ENCODE measurements at places on chromosomes 2 and 18.
A peak's percentile ranks its signal among the peaks of the same experiment; 100 is the strongest.

- DNase-seq, result peak; percentile 45
Observed at GRCh38 chr2:9950521-9951271, 797 bp upstream of the GRHL1 start.

DNA sequence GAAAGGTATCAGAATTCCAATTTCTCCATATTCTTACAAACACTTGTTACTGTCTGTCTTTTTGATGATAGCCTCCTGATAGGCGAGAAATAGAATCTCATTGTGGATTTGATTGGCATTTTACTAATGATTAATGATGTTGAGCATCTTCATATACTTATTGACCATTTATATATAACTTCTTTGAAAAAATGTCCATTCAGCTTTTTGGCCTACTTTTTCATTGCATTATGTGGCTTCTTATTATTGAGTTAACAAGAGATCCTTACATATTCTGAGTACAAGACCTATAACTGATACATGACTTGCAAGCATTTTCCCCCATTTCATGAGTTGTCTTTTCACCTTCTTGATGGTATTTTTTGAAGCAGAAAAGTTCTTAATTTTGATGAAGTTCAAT lies 54.6 kb downstream of the QPCT start:
- no peak for DNase-seq

DNA sequence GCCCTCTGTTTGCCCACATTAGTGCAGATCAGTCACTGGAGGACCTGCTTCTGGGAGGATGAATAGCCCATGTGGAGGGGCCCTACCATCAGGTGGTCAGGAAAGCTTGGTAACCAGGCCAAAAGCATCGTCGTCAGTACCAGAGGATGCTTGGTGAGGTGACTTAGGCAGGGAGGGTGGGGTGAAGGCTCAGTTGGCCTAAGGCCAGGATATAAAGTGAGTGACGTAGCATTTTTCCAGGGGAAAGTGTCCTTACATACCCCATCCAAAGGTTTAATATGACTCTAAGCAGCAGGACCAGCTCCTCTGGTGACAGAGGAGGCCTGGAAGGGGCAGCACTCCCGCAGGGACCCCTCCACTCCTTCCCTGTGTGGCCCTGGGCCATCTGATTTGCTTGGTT lies 27.7 kb upstream of the DNMT3A start:
- DNase-seq, result no peak

- no peak for DNase-seq
Observed at GRCh38 chr2:127000937-127001336, 102.2 kb downstream of the TEX51 start.

- DNase-seq, result no peak
Observed at GRCh38 chr2:133139847-133140533, 428.3 kb downstream of the NCKAP5 start.

GRCh38 chr2:209382775-209383174 lies 41.1 kb upstream of the MAP2 start:
- DNase-seq, result no peak

GRCh38 chr18:35389095-35389618 lies 12.0 kb upstream of the ZNF396 start:
- peak; percentile 73 for DNase-seq

- DNase-seq, result no peak
Observed at GRCh38 chr2:17759805-17760204, 5.9 kb downstream of the GEN1 start.

DNA sequence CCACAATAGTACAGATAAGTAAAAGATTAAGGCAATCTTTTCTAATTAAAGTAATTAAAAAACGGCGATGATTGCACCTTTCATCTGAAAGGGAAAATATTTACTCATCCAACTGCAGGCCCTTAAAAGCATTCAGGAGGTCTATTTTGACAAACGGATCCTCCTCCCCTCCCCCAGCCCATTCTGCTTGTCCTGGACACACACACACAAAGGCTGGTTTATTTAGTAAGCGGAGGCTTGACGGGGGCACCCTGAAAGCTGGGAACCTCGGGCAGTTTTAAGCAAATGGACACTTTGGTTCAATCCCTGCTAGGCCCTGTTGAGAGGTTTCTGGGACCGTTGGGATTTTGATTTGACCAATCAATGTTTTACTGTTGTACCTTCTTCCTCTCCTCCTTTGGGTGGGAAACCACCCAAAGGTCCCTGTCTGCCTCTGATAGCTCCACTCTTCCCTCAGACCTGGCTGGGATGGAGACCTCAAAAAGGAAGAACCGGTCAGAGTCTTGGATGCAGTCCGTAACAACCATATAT lies 135.8 kb upstream of the HAAO start:
- DNase-seq, result no peak

DNA sequence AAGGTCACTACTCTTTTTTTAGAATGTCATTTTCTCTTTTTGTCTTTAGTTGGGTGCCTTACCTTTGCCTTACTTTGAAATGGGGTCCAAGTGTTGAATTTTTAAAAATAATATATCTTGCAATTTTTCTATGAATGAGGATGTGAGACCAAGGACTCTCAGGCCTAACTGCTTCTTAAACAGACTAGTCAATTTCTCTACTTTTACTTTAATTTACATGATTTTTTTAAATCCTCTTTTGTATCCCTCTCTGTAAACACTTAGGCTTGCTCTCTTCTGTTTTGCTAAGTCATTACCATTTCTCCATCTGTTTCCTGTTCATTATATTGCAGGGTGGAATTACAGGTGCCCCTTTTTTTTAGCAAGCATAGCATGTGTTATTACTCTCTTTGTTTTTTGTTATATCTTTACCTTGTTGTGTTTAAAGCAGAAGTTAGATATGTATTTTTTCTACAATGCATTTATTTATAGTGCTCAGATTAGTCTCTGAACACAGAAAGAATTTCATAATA lies 261.8 kb downstream of the SPAG16 start:
- DNase-seq, result no peak

- no peak for DNase-seq
Observed at GRCh38 chr18:77376043-77376732, 126.5 kb downstream of the GALR1 start.

DNA sequence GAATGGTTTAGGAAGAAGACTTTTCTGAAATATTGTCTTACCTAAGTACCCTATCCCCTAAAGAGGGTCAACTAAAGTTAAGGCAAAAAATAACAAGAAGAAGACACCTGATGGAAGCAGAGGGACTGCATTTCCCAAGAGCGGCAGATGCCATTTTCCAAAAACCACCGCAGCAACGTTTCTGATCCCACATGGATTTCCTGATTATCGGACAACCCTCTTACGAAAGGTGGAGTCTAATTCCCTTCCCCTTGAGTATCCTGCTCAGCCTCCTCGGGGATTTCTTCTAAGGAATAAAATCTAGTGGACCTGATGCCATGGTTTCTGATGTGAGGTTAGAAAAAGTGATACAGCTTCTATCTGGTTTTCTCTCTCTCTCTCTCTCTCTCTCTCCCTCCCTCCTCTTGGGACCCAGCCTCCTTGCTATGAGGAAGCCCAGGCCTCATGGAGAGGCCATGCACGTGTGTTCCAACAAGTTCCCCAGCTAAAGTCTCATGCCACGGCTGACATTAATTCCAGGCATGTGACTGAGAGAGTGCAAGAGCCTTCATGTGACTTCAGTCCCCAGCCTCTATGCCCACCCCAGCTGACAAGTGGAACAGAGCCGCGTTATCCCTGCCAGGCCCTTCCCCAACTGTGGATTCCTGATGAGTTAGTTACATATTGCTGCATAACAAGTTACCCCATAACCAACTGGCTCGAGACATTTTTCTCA lies 150.3 kb downstream of the SMAD2 start:
- no peak for DNase-seq

GRCh38 chr2:112579241-112579640 lies 5.2 kb upstream of the CHCHD5 start:
- DNase-seq, result peak; percentile 92

Measured in EL (cell line).